ENCODE measurements at places on chromosomes 3 and 15.

GRCh38 chr3:42403737-42404136, 6.7 kb downstream of the LYZL4 start:
- DNase-seq, result no peak

GRCh38 chr3:184976-185375, 11.6 kb upstream of the CHL1 start:
- no peak for DNase-seq

DNA sequence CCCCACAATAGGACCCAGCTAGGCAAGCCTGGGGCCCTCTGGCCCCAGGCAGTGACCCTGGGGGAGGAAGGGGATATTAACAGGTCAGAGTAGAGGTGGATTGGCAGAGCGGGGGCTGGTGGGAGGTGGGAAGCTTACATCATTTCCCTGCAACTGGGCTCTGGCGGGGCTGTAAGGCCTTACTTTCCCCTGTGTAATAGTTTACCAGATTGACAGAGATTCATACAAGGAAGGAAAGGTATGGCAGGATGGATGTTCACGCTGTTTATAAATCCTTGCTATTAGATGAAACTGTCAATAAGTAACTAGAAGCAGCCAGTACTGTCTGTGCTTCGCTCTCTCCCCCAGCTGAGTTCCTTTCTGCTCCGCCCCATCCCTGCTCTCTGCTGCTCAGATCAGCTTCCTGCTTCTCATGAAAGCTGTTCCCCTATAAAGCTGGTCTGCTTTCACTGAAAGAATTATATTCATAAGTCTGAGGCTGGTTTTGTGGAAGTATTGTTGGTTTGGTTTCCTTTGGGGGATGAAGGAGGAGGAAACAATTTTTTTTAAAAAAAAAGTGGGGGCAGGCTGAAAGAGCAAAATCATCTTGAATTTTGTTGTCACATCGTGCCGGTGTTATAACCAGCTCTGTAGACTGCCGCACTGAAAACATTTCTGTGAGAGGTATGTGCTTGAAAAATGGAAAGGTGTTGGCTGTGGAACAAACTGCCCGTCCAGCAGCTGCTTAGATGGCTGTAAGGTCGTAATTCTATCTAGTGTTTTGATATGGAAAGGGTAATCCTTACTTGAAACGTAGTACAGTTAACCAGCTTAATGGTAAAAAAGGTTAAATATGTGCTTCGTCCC, 76.4 kb downstream of the BBX start:
- peak; percentile 45 for DNase-seq

- no peak for DNase-seq
These were observed 1.0 kb upstream of the MELTF start for GRCh38 chr3:197030379-197031314.

DNA sequence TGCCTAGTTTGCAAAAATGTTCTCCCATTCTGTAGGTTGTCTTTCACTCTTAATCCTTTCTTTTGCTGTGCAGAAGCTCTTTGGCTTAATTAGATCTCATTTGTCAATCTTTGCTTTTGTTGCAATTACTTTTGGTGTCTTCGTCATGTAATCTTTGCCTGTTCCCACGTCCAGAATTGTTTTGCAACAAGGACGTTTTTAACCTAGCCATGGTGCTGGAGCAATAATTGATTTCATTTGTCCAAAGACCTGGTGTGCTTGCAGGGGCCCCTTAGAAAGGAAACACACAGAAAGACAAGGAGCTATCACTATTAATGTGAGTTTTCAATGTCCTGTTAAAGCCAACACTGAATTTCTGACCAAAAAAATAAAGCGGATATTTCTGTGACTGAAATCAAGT, 89.1 kb upstream of the GALNT15 start:
- no peak for DNase-seq

GRCh38 chr3:23884481-23884880, 32.3 kb downstream of the NKIRAS1 start:
- no peak for DNase-seq

DNA sequence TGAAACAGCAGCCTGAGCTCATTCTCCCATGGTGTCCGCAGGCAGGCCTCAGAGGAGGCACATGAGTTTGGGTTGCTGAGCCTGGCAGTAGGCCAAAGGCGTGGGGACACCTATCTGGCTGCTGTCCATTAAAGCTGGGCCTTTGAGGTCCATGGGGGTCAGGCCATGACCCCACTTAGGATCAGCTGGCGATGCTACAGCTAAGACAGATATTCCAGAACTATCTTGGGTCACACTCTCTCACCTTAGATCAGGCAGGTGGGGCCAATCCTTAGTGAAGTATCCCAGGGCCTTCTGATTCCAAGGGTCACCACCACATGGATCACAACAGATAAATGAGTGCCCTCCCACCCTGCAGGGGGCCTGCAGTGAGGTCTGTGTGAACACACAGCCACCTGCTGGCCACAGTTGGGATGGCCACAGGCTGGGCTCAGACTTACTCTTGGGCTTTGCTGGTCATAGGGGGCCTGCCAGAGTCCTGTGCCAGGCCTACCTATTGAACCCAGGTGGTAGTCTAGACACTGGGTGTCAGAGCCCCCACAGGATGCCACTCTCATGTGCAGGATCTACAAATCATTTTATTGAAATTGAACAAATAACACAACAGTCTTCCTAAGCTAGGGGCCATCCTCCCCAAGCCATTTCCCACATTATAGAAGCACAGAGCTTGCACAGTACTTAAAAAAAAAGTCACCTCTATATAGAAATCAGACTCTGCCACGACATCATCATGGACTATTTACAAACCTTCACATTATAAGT, 2.0 kb upstream of the HYAL2 start:
- DNase-seq, result peak; percentile 54

DNA sequence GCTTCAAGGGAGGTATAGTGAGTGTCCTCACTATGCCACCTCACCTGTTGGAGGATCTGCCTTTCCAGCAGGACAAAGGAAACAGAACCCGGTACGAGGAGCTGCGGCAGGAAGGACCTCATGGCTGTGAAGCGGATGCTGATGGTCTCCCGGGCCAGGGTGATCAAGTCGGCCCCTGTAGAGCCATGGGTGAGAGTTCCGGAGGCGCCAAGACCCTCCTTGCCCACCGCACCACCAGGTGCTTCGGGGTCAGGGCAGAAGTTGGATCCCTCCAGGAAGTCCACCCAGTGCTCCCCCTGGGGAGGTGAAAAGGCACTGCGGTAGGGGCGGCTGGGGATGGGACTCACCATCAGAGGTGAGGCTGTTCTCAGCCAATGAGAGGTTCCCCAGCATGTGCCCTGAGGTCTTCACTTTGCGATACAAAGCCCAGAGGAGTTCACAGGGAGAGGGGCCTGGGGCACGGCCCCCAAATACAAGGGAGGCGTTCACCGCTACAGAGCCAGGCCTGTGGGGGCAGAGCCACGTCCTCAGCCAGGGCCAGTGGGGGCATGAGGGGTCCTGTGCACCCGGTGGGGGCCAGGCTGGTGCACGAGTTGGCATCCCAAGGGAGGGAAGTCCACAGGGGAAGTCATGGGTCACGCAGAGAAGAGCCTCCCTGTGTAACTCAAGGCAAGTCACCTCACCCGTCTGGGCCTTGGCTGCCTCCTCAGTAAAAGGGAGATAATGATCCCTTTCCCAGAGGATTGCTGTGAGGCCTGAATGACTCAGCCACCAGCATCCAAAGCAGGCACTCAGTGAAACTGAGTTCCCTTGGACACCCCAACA, 27.7 kb downstream of the C15orf39 start:
- no peak for DNase-seq

DNA sequence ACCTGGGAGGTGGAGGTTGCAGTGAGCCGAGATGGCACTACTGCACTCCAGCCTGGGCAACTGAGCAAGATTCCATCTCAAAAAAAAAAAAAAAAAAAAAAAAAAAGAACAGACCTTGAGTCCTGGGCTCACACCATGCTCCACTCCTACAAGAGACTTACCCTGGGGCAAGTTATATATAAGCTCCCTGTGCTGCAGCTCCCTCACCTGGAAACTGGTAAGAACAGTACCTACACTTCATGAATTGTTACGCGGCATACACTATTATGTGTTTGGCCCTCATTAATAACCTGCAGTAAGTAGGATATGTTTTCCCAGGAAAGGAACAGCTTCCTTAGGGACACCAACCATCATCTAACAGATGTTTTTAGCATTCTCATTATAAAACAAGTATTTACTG, 119.6 kb downstream of the FMN1 start:
- DNase-seq, result no peak

- DNase-seq, result no peak
These were observed 111.4 kb downstream of the HERC1 start for GRCh38 chr15:63722204-63722808.

DNA sequence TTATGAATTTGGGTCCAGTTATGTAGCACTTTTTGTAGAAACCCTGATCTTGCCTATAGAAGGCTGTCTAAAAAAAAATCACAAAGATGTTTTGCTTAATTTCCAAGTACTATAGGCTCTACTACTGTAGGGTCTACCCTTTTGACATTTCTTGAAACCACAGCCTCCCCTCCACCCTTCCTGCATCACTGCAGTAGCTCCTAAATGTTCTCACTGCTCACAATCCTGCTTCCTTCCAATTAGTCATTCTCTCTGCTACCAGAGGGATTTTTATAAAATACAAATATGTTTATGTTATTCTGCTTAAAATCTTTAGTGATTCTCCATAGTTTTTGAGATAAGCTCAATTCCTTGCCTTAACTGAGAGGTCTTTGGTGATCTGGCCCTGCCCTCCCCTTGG, 114.0 kb downstream of the CYP19A1 start:
- DNase-seq, result no peak

GRCh38 chr3:112437146-112438022, 61.9 kb downstream of the BTLA start:
- no peak for DNase-seq

DNA sequence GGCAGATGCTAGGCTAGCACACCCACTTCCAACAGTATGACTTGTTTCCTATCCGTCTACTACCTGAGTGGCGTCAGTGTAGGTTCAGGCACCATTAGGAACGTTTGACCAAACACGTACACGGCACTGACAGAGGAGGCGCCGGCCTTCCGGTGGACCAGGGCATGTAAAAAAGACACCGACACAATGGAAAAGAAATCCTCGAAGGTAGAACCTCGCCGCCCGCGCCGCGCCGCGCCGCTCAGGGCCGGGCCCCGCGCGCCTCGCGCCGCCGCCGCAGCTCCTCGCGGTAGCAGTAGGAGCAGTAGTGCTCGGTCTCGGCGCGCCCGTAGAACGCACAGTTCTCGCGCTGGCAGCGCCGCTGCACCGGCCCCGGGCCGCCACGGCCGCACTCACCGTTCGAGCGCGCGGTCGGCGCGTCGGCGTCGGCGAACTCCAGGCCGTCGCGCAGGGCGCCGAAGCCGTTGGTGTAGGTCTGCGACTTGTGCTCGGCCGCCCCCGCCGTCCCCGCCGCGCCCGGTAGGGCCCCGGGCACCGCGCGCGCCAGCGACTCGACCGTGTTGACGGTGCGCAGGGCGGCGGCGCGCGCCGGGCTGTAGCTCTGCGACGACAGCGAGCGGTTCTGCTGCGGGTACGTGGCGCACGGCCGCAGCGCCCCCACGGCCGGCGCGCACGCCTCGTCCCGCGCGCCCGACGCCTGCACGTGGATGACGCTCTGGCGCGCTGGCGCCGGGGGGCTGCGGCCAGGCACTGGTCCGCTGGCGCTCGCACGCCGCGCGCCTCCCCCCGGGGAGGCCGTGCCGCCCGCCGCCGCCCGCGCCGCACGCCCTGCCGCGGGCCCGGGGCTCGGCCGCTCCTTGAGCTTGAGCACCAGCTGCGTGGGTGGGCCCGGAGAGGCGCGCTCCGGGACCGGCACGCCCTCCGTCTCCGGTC, 156.7 kb downstream of the KLF13 start:
- peak; percentile 72 for DNase-seq

DNA sequence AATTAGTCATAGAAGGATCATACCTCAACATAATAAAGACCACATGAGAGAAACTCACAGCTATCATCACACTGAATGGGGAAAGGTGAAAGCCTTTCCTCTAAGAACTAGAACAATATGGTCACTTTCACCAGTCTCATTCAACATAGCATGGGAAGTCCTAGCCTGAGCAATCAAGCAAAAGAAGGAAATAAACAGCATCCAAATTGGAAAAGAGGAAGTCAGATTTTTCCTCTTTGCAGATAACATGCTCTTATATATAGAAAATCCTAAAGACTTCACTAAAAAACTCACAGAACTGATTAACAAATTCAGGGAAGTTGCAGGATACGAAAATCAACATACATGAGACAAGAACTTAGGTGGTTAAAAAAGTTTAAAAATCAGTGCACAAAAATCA, 24.7 kb downstream of the MAP3K13 start:
- no peak for DNase-seq

DNA sequence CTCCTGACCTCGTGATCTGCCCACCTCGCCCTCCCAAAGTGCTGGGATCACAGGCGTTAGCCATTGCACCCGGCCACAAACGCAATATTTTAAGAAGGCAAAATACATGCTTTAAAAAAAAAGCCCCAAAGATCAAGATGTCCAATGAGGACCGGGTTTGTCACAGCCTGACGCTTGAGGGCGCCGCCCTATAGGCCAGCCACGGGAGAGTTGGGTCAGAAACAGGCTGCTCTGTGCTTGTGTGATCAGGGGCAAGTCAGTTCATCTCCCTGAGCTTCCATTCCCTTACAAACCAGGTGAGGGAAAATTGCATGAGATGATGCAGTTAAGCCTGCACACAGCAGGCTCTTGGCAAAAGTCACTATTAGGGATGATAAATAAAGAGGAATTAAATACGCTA, 23.9 kb downstream of the FAM174B start:
- DNase-seq, result no peak

GRCh38 chr15:87527416-87527815, 729.1 kb downstream of the NTRK3 start:
- no peak for DNase-seq

DNA sequence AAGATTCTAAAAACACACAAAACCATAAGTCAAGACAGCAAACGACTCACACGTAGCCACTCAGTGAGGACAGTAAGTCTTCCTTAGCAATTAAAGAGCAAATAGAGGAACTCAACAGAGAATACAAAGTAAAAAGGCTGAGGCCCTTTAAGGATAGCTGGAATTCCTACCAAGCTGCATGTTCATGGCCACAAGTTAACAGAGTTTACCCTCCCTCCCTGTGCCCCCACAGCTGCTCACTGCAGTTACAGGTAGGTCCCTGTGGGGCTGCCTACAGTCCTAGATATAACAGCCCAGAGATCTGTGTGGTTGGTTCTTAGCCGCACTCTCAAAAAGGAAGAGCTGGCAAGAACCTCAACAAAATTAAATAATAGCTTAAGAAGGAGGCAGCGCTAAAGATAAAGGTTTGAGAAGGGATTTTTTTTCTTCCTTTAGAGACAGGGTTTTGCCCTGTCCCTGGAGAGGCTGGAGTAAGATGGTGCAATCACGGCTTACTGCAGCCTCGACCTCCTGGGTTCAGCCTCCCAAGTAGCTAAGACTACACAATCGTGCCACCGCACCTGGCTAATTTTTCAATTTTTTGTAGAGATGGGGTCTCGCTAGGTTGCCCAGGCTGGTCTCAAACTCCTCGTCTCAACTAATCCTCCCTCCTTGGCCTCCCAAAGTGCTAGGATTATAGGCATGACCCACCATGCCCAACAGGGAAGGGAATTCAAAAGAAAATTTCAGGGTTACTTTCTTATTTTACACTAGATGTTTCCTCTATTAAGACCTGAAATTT, 19.3 kb downstream of the SFMBT1 start:
- DNase-seq, result no peak

GRCh38 chr3:189687475-189687874, 56.3 kb downstream of the TP63 start:
- no peak for DNase-seq

- no peak for DNase-seq
These were observed 109.2 kb upstream of the NANOGP8 start for GRCh38 chr15:35194296-35194695.

Measured in stimulated activated CD4-positive, alpha-beta T cell treated with anti-CD3 and anti-CD28 coated beads, Interleukin-1b, Interleukin-23, amount 100 ng/mL, for 48 hours (primary cell).